ENCODE measurements at places on chromosomes 1 and 21.
A peak's percentile ranks its signal among the peaks of the same experiment; 100 is the strongest.

- DNase-seq, result no peak
These were observed 73.3 kb upstream of the PGD start for GRCh38 chr1:10325521-10325920.

- no peak for DNase-seq
These were observed 56.6 kb upstream of the C1orf174 start for GRCh38 chr1:3956527-3957170.

GRCh38 chr1:44679468-44679867 lies 5.0 kb downstream of the ARMH1 start:
- no peak for DNase-seq

- no peak for DNase-seq
These were observed 1.6 kb upstream of the RHOC start for GRCh38 chr1:112708489-112708888.

DNA sequence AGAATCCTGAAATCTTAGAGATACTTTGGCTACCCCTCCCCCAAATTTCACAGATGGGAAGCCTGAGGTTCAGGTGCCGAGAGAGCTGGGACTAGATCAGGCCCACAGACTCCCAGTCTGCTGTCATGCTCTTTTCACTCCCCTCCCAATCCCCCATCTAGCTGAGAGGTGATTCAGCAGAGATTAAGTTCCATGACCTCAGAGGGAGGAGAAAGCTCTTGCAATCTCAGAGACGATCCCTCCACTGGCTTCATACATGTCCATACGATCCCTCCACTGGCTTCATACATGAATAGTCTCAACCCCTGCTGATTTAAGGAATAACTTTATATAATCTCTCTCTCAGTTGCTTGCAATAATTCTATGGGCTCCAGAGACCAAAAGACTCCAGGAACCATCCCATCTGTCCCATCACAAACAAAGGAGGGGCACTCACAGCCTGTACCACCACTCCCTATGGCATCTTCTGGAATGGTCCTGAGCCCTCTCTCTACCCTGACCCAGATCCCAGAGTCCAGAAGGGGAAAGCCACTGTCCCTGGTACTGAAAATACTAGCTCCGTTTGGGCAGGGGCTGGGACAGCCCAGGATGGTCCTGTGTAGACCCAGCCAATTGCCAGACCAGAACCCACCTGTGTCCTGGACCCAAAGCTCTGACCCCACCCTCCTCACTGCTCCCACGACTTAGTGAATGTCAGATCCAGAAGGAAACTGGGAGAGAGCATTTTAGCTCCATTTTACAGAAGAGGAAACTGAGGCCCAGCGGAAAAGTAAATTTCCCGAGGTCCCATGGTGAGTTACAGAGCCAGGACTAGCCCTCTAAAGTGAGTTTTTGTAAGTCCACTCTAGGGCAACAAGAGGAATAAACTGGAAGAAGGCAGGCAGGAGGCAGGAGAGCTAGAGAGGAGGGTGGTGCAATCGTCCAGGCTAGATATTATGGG lies 27.1 kb downstream of the RIMS3 start:
- no peak for DNase-seq

- no peak for DNase-seq
These were observed 153.8 kb upstream of the HMGB4 start for GRCh38 chr1:33709783-33710718.

DNA sequence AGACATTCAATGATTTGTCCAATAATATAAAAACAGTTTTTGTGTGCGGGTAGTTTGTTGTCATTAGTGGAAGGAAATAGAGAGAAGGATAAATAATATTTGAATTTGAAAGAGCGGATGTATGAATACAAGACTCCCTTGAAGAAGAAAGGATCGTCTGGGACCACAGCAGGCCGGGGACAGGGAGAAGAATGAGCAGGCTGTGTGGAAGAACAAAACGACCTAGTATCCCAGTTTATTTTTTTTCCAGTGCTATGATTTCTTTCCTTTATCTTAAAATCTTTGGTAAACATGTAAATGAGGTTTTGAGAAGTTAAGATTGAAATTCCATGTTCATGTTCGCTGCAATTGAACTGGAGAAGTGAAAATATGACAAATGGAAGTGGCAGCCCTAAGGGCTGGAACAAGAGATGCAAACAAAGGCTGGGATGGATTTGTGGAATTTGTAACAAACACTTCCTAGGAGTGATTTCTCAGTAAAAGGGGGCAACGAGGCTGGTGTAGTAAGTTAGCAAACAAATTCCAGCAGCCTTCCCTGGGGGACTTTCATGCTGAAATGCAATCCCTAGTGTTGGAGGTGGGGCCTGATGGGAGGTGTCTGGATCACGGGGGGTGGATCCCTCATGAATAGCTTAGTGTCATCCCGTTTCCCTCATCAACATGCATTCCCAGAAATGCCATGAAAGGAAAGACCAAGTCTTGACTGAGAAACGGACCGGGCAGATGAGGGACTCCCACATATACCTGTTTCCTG lies 10.2 kb upstream of the IFI16 start:
- DNase-seq, result peak; percentile 92

DNA sequence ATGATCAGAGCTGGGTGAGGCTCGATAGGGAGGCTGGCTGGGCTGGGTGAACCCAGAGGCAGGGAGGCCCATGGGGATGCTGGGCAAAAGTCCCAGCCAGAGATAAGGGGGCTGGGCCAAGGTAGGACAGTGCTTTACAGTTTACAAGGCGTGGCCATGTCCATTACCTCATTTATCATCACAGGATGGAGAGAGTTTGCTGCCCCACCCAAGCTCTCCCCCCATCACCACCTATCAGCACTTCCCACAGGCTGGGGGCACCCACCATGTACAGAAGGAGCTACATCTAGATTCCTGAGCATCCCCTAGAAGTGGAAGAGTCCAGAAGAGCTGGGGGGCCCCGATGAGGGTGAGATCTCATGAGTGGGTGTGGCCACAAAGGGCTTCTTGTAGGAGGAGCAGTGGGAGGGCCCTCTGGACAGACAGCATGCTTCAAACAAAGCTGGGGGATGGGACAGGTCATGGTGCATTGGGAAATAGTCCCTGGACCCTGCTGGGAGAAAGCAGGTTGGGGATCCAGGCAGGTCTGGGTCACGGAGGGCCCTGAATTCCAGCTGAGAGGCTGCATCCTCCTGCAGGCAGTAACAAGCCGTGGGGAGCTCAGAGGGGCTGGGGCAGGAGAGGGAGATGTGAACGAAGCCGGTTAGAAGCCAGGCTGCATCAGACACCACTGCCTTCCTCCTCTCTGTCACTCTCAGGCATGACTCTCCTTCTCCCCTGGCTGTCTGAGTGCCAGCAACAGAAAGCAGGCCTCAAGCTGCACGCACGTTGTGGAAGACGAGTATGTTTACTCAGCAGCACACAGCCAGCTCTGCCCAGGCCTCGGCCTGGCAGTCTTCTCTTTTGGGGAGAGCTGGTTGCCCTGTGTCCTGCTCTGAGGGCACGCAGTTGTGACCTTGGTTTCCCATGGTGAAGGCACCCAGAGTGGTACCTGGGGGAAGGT lies 202.3 kb downstream of the HIVEP3 start:
- DNase-seq, result no peak

- no peak for DNase-seq
These were observed 41.3 kb upstream of the KCNE1 start for GRCh38 chr21:34553151-34553952.

DNA sequence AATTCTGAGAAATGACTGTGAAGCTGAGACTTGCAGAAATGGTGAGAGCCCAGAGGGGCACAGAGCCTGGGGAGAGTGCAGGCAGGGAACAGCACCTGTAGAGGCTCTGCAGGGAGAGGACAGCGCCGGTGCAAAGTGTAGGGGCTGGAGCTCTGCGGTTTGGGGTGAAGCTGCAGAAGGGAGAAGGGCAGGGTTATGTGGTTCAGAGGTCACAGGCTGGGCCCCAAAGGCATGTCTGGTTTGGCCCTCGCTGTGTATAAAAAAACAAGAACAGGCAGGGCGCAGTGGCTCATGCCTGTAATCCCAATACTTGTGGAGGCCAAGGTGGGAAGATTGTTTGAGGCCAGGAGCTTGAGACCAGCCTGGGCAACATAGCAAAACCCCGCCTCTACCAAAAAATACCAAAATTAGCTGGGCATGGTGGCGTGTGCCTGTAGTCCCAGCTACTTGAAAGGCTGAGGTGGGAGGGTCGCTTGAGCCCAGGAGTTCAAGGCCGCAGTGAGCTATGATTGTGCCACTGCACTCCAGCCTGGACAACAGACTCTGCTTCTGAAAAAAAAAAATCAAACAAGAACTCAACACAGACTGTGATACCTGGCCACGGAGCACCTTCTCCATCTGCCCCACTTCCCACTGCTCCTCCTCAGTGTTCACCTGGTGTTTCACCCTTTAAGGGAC lies 29.1 kb downstream of the SERINC2 start:
- no peak for DNase-seq

GRCh38 chr1:205056188-205056611 lies 13.2 kb downstream of the CNTN2 start:
- no peak for DNase-seq

DNA sequence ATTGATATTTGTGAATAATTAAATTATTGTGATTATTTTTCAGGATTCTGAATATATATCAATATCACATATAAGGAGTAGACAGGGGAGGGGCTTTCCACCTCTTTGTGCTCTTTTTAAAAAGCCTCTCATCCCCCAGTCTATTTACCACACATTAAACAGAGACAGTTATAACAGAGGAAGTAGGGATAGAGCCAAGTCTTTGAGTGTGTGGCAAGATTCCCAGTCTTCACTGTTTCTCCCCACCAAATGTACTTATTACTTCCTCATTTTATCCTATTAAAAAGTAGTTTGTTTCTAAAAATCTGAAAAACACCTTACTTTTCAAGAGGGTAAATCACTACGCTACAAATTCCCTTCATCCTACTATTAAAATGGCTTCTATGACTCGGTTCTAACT lies 46.7 kb downstream of the EPS15 start:
- peak; percentile 23 for DNase-seq

DNA sequence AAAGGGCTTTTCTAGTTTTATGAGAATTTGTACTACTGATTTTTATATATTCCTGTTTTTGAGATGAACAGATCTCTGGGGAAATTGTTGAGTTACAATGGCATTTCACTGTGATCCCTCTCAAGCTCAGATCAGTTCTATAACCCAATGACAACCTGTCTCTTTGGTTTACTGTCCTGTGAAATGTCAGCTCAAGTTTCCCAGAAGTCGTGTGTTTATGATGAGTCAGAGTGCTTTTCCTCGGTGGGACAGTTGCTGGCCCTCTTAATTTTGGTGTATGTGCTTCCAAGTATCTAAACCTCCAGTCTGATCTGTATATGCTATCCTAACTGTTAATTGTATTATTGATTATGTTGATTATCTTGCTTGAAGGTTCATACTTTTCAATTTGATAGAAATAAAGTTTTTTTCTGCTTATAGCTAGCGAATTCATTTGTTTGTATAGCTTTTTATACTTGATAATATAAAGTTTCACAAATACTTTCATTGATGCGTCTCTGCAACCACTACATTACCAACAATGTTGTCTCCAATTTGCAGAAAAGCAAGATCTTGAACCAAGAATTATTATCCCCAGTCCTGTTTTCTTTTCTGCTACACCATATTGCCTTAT lies 77.5 kb upstream of the DNAJC6 start:
- no peak for DNase-seq

GRCh38 chr1:107244709-107245500 lies 104.1 kb downstream of the NTNG1 start:
- no peak for DNase-seq

GRCh38 chr1:229230893-229231753 lies 39.8 kb upstream of the RAB4A start:
- no peak for DNase-seq

GRCh38 chr1:162389971-162390370 lies 8.4 kb downstream of the C1orf226 start:
- no peak for DNase-seq

GRCh38 chr1:238409191-238409850 lies 518.6 kb upstream of the ZP4 start:
- DNase-seq, result no peak

GRCh38 chr1:195663549-195664280 lies 944.5 kb downstream of the KCNT2 start:
- DNase-seq, result no peak

DNA sequence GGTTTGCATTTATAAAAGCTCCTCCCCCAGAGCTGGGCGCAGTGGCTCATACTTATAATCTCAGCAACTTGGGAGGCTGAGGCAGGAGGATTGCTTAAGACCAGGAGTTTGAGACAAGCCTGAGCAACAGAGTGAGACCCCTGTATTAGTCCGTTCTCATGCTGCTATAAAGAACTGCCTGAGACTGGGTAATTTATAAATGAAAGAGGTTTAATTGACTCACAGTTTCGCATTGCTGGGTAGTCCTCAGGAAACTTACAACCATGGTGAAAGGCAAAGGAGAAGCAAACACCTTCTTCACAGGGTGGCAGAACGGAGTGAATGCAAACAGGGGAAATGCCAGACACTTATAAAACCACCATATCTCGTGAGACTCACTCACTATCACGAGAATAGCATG lies 52.5 kb downstream of the ZNF684 start:
- no peak for DNase-seq

GRCh38 chr1:27132624-27133023 lies 22.3 kb downstream of the SLC9A1 start:
- DNase-seq, result no peak

- DNase-seq, result no peak
These were observed 218.6 kb downstream of the SLC44A5 start for GRCh38 chr1:75392278-75392677.

- DNase-seq, result no peak
These were observed at the start of gene CAPN8 for GRCh38 chr1:223665592-223666312. TSS of gene CAPN8 (minus strand) at chr1:223665701. CDS start at chr1:223665646, 55 bp downstream.

DNA sequence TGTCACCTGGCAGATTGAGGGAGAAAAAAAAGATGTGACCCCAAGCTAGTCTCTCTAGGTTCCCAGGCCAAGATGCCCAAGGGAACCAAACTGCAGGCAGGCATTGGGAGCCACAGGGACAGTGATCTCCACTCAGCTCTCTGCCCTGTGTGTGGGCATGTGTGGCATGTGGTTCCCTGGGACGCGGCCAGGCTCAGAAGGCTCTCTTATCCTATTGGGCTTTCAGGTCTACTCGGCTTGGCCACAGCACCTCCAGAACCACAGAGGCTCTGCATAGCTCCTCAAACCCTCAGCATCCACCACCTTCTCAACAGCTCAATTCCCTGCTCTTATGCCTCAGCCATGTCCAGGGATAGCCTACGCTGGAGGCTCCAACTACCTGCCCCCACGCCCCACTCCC lies 22.0 kb downstream of the IQGAP3 start:
- no peak for DNase-seq

DNA sequence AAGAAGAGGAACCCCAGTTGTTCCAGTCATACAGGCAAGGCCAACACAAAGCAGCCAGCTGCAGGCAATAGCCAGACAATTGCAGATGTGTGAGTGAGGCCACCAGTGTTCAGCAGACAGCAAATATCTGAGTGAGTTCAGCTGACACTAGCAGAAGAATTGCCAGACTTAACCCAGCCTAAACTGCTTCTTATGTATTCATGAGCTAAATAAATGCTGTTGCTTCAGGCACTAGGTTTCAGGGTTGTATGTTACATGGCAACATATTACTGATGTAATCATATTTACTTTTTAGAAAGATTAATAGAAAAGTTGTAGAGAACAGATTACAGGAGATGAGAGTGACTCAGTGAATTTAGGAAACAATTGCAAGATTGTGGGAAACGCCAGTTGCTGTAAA lies 129.8 kb upstream of the CHODL start:
- DNase-seq, result no peak
